Left cardiac atrium (tissue), 4 donors: ENCODE measurements at places on chromosomes 16 and 17. TPM values are rescaled to one million over a fixed set of nuclear protein-coding genes. Genes with fewer than 3 reads are reported as not detected.

Gene DNAI2
- not detected for total RNA-seq

Gene NPTX1
- total RNA-seq, result not detected

Gene MYO15B
- total RNA-seq, result 88.4 TPM

Gene NEUROD2
- not detected for total RNA-seq

Gene PLA2G10
- total RNA-seq, result not detected

Gene TEDC2
- 0.47 TPM for total RNA-seq

Gene EVPL
- total RNA-seq, result 0.29 TPM

Gene CBX1
- 29.2 TPM for total RNA-seq

Gene SLC6A2
- not detected for total RNA-seq

Gene MON1B
- 21.2 TPM for total RNA-seq

Gene CCL1
- total RNA-seq, result not detected

Gene PMP22
- 133 TPM for total RNA-seq

Gene NAGS
- total RNA-seq, result 1.4 TPM

Gene CCR7
- 0.53 TPM for total RNA-seq

Gene CRAMP1
- total RNA-seq, result 10.2 TPM

Gene ATP2C2
- not detected for total RNA-seq

Gene KIF18B
- total RNA-seq, result 0.85 TPM

Gene TSNAXIP1
- total RNA-seq, result 0.74 TPM

Gene EVPLL
- not detected for total RNA-seq

Gene GPR179
- not detected for total RNA-seq

Gene CA5A
- not detected for total RNA-seq

Gene RAB11FIP4
- 6.1 TPM for total RNA-seq
